Activated naive CD8-positive, alpha-beta T cell treated with anti-CD3 and anti-CD28 coated beads for 36 hours (primary cell): ENCODE measurements at places on chromosomes 5 and 9. TPM values are rescaled to one million over a fixed set of nuclear protein-coding genes. Genes with fewer than 3 reads are reported as not detected.
A peak's percentile ranks its signal among the peaks of the same experiment; 100 is the strongest.

- no peaks in the 10 kb centered on the region for H3K4me1 ChIP-seq
- H3K36me3 ChIP-seq = no peaks in the 10 kb centered on the region
- no peaks in the 10 kb centered on the region for H3K27me3 ChIP-seq
- H3K4me3 ChIP-seq = no peak overlapping the region
Observed at GRCh38 chr5:136984772-136985446, 514.2 kb downstream of the SPOCK1 start.

GRCh38 chr9:108924466-108924865 lies 9.5 kb downstream of the ELP1 start:
- no peaks in the 10 kb centered on the region for H3K4me1 ChIP-seq
- peaks cover 22% of the 10 kb centered on the region for H3K36me3 ChIP-seq
- no peaks in the 10 kb centered on the region for H3K27me3 ChIP-seq
- H3K4me3 ChIP-seq = no peak overlapping the region
- no peak for DNase-seq

DNA sequence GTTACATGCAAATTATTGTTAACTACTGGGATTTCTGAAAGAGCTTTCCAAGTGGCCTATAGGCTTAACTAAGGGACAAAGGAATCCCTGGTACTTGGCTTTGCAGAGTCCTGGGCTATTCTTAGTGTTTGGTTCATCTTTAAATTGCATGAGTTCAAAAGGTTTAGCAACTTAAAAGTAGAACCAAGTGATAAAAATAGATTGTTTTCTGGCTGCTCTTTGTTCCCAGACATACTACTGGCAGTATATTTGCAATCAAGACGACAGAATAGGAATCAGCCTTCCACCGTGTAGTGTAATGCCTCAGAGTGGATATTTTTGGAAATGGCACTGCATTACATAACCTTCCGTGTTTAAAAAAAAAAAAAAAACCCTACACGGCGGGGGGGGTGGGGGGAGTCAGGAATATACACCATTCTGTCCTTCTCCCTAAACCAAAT lies 1.0 kb downstream of the NREP start:
- no peak for DNase-seq
- H3K4me1 ChIP-seq = peaks cover 24% of the 10 kb centered on the region
- H3K27me3 ChIP-seq = no peaks in the 10 kb centered on the region
- H3K4me3 ChIP-seq = peak overlapping the region; percentile 79

DNA sequence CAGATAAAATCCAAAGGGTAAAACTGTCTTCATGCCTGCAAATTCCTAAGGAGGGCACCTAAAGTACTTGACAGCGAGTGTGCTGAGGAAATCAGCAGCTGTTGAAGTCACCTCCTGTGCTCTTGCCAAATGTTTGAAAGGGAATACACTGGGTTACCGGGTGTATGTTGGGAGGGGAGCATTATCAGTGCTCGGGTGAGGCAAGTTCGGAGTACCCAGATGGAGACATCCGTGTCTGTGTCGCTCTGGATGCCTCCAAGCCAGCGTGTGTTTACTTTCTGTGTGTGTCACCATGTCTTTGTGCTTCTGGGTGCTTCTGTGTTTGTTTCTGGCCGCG lies 727 bp upstream of the ADRB2 start:
- peak overlapping the region; percentile 81 for H3K4me3 ChIP-seq
- H3K27ac ChIP-seq = peak overlapping the region; percentile 69
- H3K4me1 ChIP-seq = peaks cover 29% of the 10 kb centered on the region

- no peak overlapping the region for H3K27ac ChIP-seq
- H3K36me3 ChIP-seq = peaks cover 19% of the 10 kb centered on the region
Observed at GRCh38 chr9:130634191-130634768, 30.1 kb upstream of the PRDM12 start.

- H3K27me3 ChIP-seq = no peaks in the 10 kb centered on the region
- no peaks in the 10 kb centered on the region for H3K4me1 ChIP-seq
- H3K27ac ChIP-seq = no peak overlapping the region
- no peak for DNase-seq
- no peak overlapping the region for H3K4me3 ChIP-seq
- no peaks in the 10 kb centered on the region for H3K36me3 ChIP-seq
Observed at GRCh38 chr5:25646421-25647341, 1001.9 kb upstream of the CDH10 start.

GRCh38 chr9:8864545-8864896 lies 1064.9 kb upstream of the DMAC1 start:
- no peaks in the 10 kb centered on the region for H3K36me3 ChIP-seq
- no peak overlapping the region for H3K27ac ChIP-seq
- no peaks in the 10 kb centered on the region for H3K4me1 ChIP-seq
- H3K27me3 ChIP-seq = peaks cover 13% of the 10 kb centered on the region

DNA sequence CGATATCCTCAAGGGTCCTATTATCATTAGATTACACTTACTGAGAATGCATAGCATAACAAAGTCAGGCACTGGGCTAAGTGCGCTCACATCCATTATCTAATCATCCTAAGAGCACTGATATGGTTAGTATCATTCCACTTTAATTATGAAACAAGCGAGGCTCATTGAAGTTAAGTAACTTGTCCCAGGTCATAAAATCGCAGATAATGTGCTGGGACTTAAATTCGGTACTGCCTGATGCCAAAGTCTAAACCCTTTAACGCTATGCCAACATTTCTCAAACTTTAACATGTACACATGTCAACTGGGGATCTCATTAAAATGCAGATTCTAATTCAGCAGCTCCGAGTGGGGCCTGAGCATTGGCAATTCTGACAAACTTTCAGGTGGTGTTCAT lies 204.7 kb downstream of the PTTG1 start:
- H3K4me1 ChIP-seq = no peaks in the 10 kb centered on the region
- H3K27me3 ChIP-seq = peaks cover 6% of the 10 kb centered on the region

DNA sequence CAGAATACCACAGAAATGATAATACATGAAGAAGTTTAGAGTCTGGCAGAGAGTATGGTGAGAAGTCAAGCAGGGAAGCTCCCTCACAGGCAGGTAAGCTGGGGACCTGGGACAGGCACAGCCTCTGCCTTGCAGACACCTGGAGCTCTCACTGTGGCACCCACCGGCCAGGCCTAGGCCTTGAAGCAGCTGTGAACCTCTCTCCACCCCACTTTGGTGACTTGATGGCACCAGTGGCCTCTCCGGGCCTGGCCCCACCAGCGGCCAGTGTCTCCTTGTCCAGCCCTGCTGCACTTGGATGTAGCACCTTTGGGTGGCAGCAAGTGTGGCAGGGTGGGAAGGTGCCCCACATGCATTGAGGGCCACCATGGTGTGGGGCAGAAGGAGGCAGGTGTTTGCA lies 330.5 kb downstream of the NPR3 start:
- no peaks in the 10 kb centered on the region for H3K4me1 ChIP-seq
- H3K4me3 ChIP-seq = no peak overlapping the region
- no peaks in the 10 kb centered on the region for H3K36me3 ChIP-seq

- H3K4me3 ChIP-seq = no peak overlapping the region
- no peak for DNase-seq
- H3K4me1 ChIP-seq = no peaks in the 10 kb centered on the region
- no peaks in the 10 kb centered on the region for H3K36me3 ChIP-seq
- peaks cover 12% of the 10 kb centered on the region for H3K27me3 ChIP-seq
Observed at GRCh38 chr5:127705120-127705892, 2.1 kb downstream of the CCDC192 start.

DNA sequence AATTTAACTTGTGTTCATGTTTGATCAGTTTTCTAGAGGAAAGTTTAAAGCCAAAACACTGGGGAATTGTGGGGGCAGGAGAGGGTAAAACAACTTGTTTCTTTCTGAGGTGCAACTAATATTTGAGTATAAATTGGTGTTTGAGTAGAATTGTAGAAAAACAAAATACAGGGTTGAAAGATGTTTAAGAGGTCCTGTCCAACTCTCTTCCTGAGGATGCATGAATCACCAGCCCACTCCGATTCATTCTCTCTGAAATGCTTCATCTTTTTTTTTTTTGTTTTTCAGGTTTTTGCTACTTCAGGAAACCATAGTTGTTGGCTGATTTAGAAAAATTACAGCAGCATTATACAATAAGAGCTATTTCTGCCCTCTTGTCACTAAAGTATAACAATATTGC lies 42.4 kb upstream of the TMC1 start:
- H3K4me3 ChIP-seq = peak overlapping the region; percentile 54
- no peaks in the 10 kb centered on the region for H3K27me3 ChIP-seq
- no peak overlapping the region for H3K27ac ChIP-seq

DNA sequence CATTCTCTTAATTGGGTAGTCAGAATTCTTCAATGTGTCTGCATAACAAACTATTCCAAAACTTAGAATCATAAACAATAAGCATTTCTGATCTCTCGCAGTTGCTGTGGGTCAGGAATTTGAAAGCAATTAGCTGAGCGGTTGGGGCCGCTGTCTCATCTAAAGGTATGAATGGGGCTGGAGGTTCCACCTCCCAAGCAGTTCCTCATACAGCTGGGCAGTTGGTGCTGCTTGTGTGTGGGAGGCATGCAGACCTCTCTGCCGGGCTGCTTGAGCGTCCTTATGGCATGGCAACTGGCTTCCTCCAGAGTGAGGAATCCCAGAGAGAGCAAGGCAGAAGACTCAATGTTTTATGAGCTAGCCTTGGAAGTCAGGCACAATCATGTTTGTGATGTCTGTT lies 30.2 kb upstream of the SEMA4D start:
- H3K36me3 ChIP-seq = peaks cover 16% of the 10 kb centered on the region
- no peak overlapping the region for H3K4me3 ChIP-seq
- no peak for DNase-seq
- H3K27me3 ChIP-seq = no peaks in the 10 kb centered on the region

DNA sequence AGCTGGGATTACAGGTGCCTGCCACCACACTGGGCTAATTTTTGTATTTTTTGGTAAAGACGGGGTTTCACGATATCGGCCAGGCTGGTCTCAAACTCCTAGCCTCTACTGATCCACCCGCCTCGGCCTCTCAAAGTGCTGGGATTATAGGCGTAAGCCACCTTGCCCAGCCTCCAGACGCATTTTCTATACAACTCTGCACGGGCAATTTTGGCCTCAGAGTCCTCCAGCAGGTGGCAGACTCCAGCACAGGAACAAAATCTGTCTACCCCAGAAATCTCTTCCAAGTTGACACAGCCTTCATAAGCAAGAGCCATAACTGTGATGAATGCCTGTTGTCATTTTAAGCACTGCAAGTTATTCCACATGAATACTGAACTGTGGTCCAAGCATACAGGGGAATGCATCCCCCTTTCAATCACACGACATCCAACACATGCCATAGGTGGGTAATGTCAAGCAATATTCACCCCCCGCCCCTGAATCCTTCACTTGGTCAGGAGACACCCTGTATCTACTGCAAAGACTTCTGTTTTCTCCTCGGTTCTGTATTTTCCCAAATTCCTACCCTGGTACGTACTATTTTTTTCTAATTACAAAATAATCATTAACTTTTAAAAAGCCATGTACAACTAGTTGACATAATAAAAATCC lies 50.8 kb downstream of the ALDH7A1 start:
- no peaks in the 10 kb centered on the region for H3K4me1 ChIP-seq
- DNase-seq = peak; percentile 15
- no peak overlapping the region for H3K27ac ChIP-seq
- H3K36me3 ChIP-seq = no peaks in the 10 kb centered on the region

DNA sequence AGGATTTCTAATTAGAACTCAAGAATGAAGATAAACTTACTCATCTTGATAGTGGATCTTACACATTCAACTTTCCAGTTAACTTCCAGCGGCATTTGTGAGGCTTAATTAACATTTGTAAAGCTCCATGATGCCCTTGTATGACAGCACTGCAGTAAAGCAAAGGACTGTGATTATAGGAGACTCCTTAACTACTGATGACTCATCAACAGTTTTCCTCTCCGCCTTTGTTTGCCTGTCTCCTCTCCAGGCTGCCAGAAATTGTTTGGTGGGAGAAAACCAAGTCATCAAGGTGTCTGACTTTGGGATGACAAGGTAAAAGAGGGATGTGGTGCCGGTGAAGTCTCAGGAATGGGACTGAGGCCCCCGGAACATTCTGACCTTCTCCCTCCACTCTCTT lies 20.4 kb upstream of the CYFIP2 start:
- peak overlapping the region; percentile 89 for H3K27ac ChIP-seq
- H3K27me3 ChIP-seq = no peaks in the 10 kb centered on the region
- H3K4me1 ChIP-seq = peaks cover 81% of the 10 kb centered on the region

DNA sequence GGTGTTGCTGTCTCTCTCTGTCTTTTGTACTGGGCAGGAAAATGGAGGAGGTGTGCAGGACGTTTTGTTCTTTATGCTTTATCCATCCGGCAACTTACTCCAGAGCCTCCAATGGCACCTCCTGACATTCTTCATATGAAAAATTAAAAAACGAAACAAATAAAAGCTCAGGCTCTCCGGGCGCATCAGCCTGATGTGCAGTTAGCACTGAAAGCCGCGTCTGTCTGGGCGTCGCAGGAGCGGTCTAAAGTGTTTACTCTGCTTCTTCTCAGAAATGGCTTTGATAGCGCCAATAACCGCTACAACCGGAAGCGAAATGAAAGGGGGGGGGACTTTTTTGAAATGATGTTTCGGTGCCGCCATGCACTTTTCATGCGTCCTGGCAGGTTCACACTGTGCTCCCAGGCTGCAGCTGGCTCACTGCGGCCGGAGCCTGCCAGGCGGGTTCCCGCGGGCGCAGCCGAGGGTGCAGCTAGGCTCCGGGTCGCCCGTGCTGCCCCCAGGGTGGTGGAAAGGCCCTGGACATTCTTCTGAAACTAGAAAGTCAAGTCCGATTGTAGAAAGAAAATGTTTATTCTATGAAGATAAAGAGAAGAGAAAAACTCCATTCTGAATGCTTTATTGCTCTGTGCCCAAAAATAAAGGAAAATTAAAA lies 407.7 kb upstream of the IRX1 start:
- no peaks in the 10 kb centered on the region for H3K4me1 ChIP-seq
- DNase-seq = no peak
- H3K4me3 ChIP-seq = no peak overlapping the region
- no peak overlapping the region for H3K27ac ChIP-seq

DNA sequence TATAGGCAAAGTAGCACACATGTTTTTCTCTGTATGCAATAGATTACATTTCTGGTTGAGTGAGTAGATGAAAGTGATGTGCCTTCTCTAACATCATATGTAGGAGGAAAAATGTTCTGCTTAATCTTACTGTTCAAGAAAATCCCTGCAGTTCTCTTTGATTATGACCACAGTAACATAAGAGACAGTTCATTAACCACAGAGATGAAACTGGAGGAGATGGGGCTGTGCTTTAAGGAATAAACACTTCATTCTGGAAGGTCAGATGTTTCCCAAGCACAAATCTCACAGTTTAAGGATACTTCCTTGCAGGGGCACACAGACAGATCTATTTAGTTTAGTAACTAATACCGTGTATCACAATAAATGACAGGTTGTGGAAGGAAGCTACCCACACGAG lies 150.2 kb downstream of the SEMA5A start:
- H3K4me1 ChIP-seq = no peaks in the 10 kb centered on the region
- H3K36me3 ChIP-seq = no peaks in the 10 kb centered on the region
- H3K27me3 ChIP-seq = no peaks in the 10 kb centered on the region
- no peak overlapping the region for H3K4me3 ChIP-seq
- no peak for DNase-seq

DNA sequence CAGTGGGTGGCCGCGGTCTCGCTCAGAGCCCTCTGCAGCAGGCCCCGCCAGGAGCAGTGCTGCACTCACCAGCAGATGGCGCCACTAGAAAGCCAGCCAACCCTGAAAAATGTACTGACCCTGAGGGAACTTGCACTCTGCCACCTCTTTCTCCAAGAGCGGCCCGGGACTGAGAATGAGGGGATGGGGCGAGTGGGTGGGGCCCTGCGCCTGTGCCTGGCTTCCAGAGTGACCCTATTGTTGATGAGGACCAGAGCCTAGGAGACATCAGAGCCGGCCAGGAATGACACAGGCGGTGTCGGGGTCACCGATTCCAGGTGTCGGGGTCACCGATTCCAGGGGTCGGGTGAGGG lies 2.9 kb upstream of the IL17B start:
- no peak overlapping the region for H3K27ac ChIP-seq
- no peak overlapping the region for H3K4me3 ChIP-seq
- no peaks in the 10 kb centered on the region for H3K36me3 ChIP-seq
- peak; percentile 70 for DNase-seq
- H3K4me1 ChIP-seq = peaks cover 4% of the 10 kb centered on the region

Gene NR6A1
- 1.2 TPM for total RNA-seq

Gene ZNF618
- 0.70 TPM for total RNA-seq

Gene ABO
- total RNA-seq = not detected

Gene IFNB1
- total RNA-seq = 1.2 TPM

Gene FOXD4
- 0.16 TPM for total RNA-seq

Gene COL15A1
- total RNA-seq = 0.06 TPM

Gene DMRT3
- not detected for total RNA-seq
